GOT3 (cell line): ENCODE measurements at places on chromosomes 4 and X.
A peak's percentile ranks its signal among the peaks of the same experiment; 100 is the strongest.

DNA sequence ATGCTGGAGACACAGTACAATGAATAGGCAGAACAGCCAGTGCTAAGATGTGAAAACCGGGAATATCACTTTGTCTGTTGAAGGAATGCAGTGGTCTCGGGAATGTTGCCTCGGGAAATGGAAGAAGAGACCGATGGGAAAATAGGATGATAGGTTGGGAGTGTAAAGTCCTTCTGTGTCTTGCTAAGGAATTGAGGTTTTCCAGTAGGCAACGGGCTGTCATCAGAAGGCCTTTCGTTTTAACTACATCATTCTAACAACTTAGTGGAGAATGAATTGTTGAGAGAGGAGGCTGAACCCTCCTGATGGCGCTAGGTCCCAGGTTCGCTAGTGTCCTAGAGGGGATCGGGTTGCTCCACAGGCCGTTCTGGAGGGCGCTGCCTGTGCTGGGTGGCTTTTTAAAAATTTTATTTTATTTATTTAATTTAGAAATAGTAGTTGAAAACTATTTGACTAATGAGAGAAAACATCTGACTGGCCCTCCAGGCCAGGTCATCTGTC is 730 bp downstream of the VBP1 start:
- DNase-seq = no peak

DNA sequence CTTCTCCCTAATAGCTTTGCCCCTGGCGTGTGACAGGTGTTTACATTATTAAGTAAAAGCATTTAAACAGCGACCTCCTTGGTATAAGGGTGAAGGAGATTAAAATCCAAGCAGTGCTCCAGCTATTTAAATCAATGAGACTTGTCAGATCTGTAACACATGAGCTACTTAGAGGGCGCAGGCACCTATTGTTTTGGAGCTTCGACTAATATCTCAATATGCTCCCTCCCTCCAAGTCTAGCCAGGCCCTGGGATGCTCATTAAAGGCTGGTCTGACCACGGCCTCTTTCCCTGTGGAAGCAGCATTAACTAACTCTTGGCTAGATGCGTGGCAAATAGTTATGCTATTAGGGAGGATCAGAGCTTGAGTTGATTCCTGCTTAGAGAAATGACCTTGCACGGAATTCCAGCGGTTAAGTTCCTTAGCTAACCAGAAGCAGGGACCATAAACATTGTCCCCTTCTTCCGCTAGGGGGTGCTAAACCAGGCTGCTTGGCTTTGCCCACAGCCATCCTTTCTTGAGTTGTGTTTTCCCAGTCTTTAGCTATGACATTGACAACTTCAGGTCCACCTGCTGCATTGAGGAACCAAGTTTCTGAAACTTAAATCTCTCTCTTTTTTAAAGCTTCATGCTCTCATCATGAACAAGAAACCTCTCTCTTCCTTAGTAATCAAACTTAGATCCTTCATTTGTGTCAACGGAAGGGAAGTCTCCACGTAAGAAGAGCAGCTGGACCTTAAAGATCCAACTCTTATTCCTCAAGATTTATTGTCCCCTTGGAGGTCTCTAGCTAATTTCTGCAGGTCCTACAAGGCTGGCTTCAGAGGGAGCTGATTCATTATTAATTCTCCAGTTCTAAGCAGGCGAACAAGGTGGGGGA is 80.7 kb upstream of the IGFBP7 start:
- DNase-seq = no peak

DNA sequence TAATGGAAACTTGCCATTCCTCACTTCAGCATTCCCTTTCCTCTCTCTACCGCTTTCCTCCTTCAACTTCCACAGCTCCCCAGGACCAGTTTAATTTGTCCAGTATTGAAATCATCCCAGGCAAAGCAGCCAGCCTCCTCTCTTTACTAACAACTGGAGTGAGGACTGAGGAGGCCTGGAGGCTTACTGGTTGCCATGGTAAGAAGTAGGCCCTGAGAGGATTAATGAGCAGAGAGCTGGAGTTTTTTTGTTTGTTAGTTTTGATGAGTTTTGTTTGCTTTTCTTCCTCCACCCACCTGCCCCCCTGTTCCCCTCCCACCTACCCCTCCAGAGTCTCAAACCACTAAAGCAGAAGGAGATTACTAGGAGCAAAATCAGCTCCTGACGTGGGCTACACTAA is 29.5 kb upstream of the PLP1 start:
- DNase-seq = no peak

DNA sequence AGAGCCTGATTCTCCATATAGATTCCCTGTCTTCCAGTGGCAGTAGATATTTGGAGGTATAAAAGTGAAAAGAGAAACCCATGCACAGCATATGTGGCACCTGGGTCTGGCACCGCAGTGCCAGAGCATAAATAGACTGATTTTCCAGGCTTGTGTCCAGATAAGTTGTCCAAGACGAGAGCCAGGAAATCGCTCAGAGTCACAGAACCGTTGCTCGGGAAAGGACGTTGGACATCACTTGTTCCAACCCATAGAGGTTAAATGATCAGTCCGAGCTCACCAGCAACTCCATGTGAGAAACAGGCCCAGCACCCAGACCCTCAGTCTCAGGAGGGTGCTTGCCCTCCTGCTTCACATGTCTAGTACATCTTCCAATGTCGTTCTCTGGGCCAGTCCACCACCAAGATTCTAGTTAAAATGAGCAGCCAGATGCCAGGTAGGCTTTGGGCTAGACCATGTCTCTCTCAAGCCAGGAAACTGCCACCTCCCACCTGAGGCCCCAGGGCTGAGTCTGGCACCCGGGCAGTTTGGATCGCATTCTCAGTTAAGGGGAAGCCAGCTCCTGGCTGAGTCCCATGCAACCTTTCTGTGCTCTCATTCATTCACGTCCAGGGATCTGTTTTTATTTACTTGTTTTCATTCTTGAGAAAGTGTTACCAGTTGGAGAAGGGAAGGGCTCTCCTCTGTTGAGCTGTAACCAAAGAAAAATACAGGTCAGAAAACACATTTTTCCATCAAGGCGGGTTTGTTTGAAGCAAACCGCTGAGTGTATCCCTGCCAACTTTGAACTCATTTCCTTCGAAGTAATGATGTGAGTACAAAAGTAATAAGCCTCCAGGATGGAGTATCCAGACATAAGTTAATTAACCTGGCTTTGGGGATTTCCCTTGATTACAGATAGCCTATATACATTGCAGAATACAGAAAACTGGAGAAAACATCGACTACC is 91.7 kb downstream of the PHOX2B start:
- DNase-seq = no peak

GRCh38 chrX:130186651-130187050 is 14.9 kb downstream of the RAB33A start:
- DNase-seq = no peak

- no peak for DNase-seq
Observed at GRCh38 chr4:16834814-16835213, 63.6 kb downstream of the LDB2 start.

- DNase-seq = no peak
Observed at GRCh38 chrX:153633607-153634180, 13.3 kb upstream of the DUSP9 start.

DNA sequence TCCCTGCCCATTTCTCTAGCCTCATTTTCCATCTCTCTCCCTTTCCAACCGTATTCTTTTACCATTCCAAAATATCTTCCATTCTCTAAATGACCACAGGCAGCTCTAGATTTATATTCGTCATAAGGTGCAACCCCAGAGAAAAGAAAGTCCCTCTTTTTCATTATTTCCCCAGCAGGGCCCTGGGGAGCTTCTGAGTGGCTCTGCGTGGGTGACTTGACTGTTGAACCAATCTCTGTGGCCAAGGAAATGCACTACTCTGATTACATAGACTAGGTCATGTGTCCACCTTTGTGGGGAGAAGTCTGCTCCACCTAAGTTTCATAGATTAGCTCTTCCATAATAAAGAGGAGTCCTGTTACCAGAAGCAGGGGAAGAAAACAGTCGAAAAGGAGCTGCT is 51.4 kb downstream of the ATOH1 start:
- DNase-seq = no peak

GRCh38 chr4:108543359-108543968 is 76.9 kb upstream of the RPL34 start:
- no peak for DNase-seq

DNA sequence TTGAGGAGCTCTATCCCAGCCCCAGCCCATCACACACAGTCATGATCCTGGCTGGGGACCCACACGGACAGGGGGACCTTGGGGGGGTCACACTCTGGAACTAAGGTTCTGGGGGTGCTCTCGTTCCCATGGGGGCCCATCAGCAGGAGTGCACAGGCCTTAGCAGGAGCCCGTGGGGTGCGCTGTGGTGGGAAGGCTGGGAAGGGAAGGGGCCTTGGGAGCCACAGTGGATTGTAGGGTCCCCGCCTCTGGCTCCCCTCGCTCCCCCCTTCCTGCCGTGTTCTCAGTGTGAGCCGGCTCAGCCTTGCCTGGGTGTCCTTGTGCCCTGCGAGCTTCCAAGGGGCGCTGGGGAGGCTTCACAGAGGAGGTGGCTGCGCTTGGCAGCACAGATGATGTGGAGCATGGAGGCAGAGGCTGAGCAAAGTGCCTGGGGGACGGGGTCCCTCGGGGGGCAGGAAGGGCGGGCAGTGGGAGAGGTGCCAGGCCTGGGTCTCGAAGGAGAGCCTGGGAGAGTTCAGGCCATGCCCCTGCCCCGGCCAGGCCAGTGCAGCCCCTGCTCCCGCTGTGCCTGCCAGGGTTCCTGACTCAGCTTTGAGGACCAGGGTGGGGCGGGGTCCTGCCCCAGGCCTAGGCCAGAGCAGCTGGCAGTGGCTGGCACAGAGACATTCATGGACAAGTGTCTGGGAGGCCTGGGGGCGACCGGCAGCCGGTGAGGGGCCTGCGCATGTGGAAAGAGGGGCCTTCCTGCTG is 5.5 kb upstream of the HGFAC start:
- DNase-seq = no peak

- no peak for DNase-seq
Observed at GRCh38 chrX:10787264-10787663, 166.9 kb upstream of the MID1 start.

DNA sequence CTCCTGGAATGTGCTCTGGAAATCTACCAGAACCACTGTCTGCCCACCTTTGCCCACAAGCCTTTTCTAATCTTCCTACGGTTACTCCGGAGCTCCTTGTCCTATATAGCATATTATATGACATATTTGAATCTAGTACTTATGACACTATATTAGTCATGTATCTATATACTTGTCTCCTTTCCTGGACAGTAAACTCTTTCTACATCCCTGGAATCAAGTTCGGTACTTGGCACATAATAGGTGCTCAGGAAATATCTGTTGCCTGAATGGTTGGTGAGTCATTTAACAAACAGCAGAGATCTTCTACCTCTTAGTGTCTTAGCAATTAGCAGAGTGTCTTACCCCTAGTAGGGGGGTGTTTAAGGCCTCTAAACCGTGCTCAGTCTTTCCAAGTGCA is 123.6 kb downstream of the RELL1 start:
- no peak for DNase-seq

- peak; percentile 36 for DNase-seq
Observed at GRCh38 chr4:141636771-141637460, 533 bp downstream of the IL15 start.

DNA sequence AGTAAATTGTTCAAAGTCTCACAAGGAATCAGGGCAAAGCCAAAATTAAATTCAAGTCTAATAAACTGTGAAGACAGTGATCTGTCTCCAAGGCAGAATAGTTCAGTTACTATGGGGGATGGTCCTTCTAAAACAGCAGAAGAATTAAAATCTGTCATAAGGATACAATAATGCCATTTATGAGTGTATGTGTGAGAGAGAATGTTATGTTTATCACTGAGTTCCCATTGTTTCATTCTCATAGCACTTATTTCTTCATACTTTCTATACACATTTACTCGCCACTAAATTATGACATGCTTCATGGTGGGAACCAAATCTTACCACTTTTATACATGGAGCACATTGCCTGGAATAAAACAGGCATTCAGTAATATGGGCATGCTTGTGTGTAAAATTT is 102.5 kb downstream of the AMMECR1 start:
- no peak for DNase-seq

DNA sequence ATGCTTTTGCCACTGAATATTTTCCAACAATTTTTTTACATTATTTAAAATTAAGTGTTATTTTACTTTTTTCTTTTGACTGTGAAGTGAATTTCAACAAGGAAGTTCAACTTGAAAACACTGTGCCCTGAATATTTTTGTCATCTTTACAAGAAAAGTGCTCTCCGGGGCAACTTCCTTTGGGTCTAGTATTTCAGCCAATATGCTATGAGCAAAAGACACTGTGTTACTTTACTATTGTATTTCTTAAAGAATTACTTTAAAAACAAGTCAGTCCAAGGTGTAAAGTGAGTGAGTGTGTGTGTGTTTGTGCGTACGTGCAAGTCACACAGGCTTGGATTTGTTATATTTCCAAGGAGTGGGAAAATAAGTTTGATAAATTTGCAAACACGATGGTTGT is 7.6 kb upstream of the USP53 start:
- DNase-seq = no peak

GRCh38 chr4:47741200-47741599 is 96.7 kb downstream of the CORIN start:
- no peak for DNase-seq

GRCh38 chr4:8647094-8647570 is 54.6 kb downstream of the CPZ start:
- no peak for DNase-seq

DNA sequence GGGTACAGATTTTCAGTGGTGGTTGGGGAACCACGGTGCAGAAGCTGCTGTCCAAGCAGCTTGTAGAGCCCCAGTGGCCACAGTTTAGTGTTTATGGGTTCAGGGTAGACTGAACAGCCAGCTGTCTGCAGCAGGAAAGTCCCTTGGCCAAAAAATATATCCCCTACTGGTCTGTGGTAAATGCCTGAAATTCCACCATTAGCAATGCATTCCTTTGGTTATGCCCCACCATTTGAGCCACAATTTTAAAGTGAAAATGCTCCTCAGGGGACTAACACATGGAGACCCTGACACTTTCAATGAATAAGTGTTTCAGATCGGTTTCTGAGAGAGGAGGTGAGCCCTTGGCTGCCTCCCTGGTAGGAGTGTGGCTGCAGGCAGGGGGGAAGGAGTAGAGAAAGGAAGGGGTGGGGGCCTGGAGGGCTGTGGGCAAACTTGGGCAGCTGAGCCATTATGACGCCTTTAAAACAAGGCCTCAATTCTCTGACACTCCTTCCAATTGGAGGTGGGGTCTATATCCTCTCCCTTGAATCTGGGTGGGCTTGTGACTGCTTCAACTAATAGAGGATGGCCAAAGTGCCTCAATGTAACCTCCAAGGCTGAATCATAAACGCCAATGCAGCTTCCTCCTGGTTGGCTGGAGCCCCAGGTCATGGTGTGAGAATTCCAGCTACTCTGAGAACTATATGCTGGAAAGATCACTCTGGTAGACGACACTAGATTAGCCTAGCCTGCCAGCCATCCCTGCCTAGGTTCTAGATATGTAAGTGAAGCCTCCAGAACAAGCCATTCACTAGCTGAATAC is 75.8 kb upstream of the ATP6AP2 start:
- DNase-seq = no peak

DNA sequence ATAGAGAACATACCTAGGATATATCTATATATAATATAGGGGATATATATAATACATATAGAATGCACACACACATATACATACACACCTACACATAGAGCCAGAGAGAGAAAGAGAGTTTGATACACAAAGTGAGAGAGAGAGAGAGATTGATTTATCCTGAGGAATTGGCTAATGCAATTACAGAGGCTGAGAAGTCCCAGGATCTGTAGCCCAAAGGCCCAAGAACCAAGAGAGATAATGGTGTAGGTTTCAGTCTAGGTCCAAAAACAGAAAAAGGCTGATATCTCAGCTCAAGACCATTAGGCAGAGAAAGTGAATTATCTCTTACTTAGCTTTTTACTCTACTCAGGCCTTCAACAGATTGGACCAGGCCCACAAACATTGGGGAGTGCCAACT is 715.0 kb upstream of the LCORL start:
- no peak for DNase-seq
